ENCODE measurements at places on chromosomes 4 and X.

GRCh38 chr4:2352729-2353221 lies 65.7 kb downstream of the ZFYVE28 start:
- no peak for DNase-seq

DNA sequence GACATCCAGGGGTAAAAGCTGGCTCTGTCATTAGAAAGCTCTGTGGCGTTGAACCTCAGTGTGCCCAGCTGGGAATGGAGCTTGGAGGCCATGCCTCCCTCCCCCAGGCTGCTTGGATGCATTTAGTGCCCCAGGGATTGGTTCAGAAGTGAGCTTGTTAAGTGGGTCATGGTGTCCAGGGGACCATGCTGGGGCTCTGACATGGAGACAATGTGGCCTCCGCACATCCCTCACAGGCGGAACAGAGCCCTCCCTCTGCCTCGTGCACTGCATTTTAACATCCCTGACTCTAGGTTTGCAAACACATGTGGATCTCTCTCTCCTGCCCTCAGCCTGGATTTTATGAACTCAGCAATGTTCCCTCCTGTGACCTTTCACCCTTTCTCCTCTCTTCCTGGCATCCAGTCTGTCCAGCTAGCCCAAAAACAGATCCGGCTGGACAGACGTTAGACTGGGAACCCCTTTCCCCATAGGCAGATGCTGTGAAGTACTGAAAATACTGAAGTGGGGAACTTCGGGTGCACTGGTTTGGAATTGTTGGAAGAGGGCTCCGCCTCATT lies 81.5 kb downstream of the SORCS2 start:
- no peak for DNase-seq

GRCh38 chr4:108168671-108169523 lies at the start of gene LEF1:
TSS of gene LEF1 (minus strand) at chr4:108168932. CDS start at chr4:108167767, 1,165 bp downstream.
- DNase-seq = no peak

GRCh38 chr4:23920296-23920695 lies 30.4 kb upstream of the PPARGC1A start:
- DNase-seq = no peak

DNA sequence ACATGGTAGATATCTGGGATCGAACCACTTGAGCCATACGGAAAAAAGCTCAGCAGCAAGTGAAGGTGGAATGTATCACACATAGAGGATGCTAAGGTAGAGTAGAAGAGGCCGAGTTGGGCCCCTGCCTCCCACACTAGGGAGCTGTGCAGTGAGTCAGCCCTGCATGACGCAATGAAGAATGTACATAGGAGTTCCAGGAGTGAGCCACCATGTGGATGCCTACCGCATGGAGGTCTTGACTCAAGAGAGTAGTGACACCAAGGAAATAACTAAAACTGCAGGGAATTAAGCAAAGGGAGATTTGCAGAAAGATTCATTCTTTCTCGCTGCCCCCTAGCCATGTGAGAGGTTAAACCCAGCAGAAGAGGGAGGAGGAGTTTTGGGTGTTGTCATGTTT lies 389.6 kb upstream of the IGFBP7 start:
- DNase-seq = no peak

Data from AG04450 (cell line).